ENCODE measurements at places on chromosomes 16 and 17. TPM values are rescaled to one million over a fixed set of nuclear protein-coding genes. Genes with fewer than 3 reads are reported as not detected.

Gene AARS1
- polyA plus RNA-seq: 69.1 TPM

Gene HOXB5
- 0.15 TPM for polyA plus RNA-seq

Gene NFAT5
- 5.6 TPM for polyA plus RNA-seq

Gene KRT27
- polyA plus RNA-seq: not detected

Gene SEC14L5
- 0.04 TPM for polyA plus RNA-seq

Gene C16orf86
- 2.6 TPM for polyA plus RNA-seq

Gene ZNF423
- polyA plus RNA-seq: 2.9 TPM

Gene TMEM88
- 121 TPM for polyA plus RNA-seq

Gene CDK5R1
- polyA plus RNA-seq: 0.66 TPM

Gene COQ9
- polyA plus RNA-seq: 475 TPM
